ENCODE measurements at places on chromosomes 3 and 15.

DNA sequence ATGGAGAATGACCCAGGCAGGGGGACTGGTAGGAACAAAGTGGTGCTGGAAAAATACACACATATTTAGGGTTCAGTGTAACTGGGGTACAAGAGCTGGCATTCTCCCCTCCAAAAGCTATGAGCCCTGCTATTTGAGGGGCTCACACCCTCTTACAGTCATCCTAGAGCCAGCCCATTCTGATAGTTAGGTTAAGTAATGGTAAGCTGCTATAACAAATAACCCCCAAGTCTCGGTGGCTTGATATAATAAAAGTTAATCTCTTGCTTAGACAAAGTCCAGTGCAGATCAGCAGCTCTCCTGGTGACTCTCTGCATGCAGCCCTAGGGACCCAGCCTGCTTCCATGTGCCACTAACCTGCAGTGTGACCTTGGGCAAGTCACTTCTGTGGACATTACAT lies 234.9 kb upstream of the HES1 start:
- DNase-seq, result no peak

GRCh38 chr3:97720417-97720816 lies 44.1 kb upstream of the ARL6 start:
- DNase-seq, result no peak

- DNase-seq, result no peak
Measured at GRCh38 chr3:141414800-141415462, 46.6 kb downstream of the ZBTB38 start.

- DNase-seq, result no peak
Measured at GRCh38 chr3:148074946-148075345, 622.8 kb upstream of the AGTR1 start.

GRCh38 chr15:63759752-63760151 lies 74.0 kb downstream of the HERC1 start:
- DNase-seq, result no peak

DNA sequence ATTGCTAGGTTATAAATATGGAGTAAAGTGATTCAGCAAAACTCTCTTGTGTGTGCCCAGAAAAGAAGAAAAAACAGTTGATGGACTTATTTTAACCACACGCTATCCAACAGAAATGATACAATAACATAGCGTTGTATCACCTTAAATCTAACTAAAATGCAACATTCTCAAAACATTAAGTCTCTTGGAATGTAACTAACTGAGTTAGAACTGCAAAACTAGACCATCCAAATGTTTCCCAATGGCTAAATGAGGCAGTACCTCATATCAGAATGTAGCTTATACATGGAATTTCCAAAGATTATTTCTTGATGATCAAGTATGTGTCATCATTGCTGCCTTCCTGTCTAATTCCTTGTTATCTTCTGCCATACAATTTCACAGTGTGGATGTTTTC lies 187.9 kb downstream of the CNTN3 start:
- DNase-seq, result no peak
